ENCODE measurements at places on chromosomes 5 and 9.

GRCh38 chr5:68287976-68288706, 72.6 kb downstream of the PIK3R1 start:
- DNase-seq = peak; percentile 38

- DNase-seq = no peak
Measured at GRCh38 chr9:94961870-94962269, 235.4 kb downstream of the AOPEP start.

GRCh38 chr9:131598121-131598520, 52.8 kb downstream of the PRRT1B start:
- DNase-seq = no peak

DNA sequence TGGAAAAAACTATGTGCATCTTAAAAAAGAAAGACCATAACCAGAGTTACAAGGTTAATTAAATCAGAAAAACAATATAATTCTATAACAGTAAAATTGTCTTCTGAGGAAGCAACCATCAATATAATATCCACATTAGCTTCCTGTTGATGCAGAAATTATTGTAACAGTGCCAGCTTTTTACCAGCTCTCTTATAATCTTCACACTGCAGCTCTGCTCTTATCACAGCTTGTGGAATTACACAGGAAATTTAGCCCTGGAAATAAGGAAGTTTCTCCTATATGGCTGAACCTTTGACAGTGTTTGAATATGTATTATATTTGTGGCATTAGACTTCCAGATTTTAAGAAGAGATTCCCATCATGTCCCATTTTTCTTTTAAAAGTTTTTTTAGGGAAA, 49.1 kb upstream of the TEK start:
- no peak for DNase-seq

GRCh38 chr9:6764950-6765349, 7.2 kb downstream of the KDM4C start:
- DNase-seq = no peak

DNA sequence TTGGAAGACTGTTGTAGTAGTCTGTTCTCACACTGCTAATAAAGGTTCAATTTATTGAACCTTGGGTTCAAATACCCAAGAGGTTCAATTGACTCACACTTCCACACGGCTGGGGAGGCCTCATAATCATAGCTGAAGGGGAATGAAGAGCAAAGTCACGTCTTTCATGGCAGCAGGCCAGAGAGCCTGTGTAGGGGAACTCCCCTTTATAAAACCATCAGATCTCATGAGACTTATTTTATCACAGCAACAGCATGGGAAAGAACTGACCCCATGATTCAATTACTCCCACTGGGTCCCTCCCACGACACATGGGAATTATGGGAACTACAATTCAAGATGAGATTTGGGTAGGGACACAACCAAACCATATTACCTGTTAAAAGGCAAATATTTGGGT, 268.2 kb downstream of the TMEM167A start:
- DNase-seq = no peak

- DNase-seq = no peak
Measured at GRCh38 chr5:53601570-53601969, 41.1 kb downstream of the NDUFS4 start.

DNA sequence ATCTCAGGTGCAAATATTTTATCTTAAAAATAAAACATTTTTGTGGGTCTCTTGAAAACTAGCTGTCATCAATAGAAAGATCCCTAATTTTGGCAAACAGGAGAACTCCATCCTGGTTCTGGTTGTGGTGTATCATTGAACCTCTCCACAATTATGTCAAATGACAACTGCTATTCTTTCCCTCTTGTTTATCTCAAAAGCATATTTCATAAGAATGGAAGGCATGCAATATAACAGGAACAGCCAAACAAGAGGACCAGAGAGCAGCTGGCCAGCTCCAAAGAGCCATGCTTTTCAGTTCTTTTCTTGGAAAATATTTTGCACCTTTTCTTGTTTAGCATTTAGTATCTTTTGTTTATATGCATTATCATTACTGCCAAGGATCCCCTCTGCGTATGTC, 125.4 kb downstream of the ADAMTS6 start:
- DNase-seq = no peak

DNA sequence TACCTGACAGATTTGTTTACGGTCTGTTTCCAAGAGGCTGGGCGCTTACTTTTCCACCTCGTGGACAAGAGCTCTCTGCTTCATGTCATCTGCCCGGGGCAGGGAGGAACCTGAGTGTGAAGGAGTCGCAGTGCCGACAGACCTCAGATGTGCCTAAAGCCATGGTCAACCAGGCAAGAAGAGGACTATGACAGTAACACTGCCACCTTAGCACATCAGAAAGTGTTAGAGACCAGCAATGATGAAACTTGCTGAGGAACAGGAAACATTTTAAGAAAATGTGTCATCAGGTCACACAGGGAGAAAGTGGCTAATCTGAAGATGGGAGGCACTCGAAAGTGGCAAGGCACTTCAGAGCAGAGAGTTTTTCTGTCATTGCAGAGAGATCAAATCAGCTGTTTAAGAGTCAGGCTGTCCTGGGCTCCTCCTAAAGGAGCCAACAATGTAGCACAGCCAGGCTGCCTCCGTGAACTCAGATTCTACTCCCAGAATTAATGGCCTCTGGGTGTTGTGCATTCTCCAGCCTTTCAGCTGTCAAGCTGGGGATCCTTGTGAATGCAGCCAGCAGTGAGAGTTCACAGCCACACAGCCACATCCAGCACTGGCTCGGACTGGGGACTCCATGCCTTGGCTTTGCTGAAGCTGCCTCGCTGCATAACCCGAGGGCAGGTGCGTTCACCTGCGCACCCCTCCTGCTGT, 94.6 kb downstream of the RAPGEF1 start:
- DNase-seq = no peak

- no peak for DNase-seq
Measured at GRCh38 chr5:43425983-43426382, 13.8 kb upstream of the CCL28 start.
